ENCODE measurements at places on chromosomes 4 and X.

GRCh38 chr4:101780284-101780683 is 10.2 kb upstream of the BANK1 start:
- no peak for DNase-seq

DNA sequence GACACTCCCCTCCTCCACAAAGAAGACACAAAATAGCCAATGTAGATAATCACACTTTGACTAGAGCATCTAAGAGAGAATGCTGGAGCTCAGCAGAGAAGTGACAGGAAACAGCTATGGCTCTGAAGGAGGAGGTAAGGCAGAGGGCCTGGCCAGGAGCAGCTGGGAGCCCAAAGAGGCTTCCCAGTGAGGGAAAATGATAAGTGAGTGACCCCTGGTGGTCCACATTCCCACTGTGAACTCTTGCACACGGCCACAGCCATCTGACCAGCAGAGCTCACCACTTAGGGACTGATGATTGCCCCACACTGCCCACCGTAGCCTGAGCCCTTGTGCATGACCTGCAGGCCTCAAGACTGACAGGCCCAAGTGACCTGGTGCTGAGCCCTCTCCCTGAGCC is 162.7 kb upstream of the GALNTL6 start:
- no peak for DNase-seq

- no peak for DNase-seq
These were observed 75.6 kb downstream of the CCNG2 start for GRCh38 chr4:77232653-77233052.

GRCh38 chr4:105599932-105600655 is 47.7 kb downstream of the ARHGEF38 start:
- DNase-seq: no peak

DNA sequence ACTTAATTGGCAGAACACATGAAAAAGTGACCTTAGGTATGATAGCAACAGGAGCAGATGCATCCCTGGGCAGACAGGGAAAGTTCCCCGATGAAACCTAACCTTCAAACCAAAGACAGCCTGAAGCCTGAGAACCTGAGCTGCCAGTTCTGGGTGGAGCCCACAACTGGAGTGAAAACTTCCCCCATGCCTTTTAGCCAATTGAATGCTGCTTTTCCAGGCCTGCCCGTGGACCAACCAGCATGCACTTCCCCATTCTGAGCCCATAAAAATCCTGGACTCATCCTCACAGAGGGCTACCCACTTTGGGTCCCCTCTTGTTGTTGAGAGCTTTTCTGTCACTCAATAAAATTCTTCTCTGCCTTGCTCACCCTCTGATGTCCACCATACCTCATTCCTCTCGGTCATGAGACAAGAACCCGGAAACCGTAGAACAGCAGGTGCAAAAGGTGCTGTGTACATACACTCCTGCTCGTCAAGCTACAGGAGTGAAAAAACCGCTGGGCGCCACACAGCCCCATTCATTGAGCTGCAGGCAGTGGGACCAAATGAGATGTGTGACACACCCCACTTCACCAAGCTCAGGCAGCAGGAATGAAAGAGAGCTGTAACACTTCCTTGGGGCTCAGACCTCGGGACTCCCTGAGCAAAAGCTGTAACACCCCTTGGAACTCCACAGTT is 13.9 kb upstream of the SLC7A11 start:
- DNase-seq: no peak

DNA sequence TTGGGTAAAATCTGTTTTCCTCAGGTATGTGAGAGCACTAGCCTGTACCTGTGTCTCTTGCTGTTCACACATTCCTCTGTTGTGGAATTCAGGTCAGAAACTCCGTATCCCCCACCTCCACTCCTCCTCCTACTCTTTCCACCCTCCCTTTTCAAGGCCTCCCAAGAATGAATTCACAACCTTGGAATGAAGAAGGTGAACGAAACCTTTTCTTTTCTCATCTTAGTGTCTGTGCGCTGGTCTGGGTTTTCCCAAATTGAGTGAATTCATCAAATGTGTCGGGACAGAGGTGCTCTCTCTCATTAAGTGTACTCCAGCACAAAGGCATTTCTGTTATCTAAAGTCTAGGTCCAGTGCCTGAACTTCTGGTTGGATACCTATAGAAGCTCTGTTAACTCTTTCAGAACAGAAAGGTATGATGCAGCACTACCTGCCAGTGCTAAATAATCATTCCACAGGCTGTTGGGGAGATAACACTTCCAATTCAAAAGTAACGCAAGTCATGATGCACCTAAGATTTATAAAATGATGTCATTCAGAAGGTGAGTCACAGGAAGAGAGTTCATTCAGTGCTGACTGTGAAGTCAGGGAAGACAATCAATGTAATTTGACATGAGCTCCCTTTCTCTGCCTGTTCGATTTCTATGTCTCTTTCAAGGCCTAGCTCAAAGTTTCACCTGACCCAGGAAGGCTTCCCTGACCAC is 41.9 kb downstream of the COL4A6 start:
- no peak for DNase-seq

DNA sequence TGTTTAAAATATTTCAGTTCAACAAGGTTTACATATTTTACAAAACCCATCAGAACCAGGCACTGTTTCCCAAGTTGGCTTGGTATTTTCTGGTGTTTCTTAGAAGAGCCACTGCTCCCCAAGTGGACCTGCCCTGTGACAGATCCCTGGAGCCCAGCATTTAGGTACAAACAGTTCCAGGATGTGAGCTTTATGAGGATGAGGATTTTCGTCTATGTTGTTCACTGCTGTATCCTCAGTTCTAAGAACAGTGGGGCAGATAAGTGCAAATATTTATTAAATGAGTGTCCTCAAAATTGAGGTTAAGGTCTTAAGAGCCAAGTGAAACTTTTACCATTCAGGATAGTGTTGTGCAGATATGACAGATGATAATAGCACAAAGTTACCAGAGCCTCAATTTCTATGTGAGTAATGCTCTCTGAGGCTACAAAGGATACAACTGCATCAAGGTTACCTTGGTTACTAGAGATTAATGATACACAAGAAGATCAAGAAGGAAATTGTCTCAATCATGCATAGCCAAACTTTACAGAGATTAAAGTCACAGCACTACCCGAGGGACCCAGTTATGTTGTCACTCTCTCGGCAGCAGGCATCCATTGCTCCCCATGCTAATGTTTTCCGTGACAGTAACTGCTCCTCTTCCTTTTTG is 37.5 kb downstream of the ANXA3 start:
- no peak for DNase-seq

GRCh38 chr4:90137555-90137954 is 10.4 kb downstream of the CCSER1 start:
- no peak for DNase-seq

DNA sequence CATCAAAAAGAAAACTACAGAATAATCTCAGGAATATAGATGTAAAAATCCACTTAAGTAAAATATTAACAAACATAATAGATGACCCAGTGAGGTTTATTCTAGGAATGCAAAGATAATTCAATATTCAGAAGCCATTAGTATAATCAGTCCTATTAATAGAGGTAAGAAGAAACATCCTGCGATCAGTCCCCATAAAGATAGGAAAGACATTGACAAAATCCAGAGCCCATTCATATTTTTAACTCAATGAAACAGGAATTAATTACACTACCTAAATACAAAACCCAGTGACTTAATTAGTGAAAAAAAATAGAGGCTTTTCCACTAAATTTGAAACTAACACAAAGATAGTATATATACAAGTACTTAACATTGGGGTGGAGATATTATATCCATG is 321.4 kb upstream of the INTU start:
- DNase-seq: no peak
